Activated naive CD8-positive, alpha-beta T cell treated with anti-CD3 and anti-CD28 coated beads, Interleukin-2, amount 10 ng/mL, durations not matched to agents 7 days and 5 days (primary cell): ENCODE measurements at places on chromosomes 2 and 18. TPM values are rescaled to one million over a fixed set of nuclear protein-coding genes. Genes with fewer than 3 reads are reported as not detected.

Gene PPP4R1
- 40.2 TPM for total RNA-seq

Gene ANKRD30B
- total RNA-seq = not detected

Gene LTBP1
- 0.19 TPM for total RNA-seq

Gene DRC1
- not detected for total RNA-seq

Gene TNFRSF11A
- total RNA-seq = 8.0 TPM

Gene VSNL1
- not detected for total RNA-seq

Gene GALNT14
- not detected for total RNA-seq

Gene TUBA3D
- total RNA-seq = not detected

Gene ZNF638
- 101 TPM for total RNA-seq

Gene WDR7
- 43.1 TPM for total RNA-seq

Gene HOXD4
- not detected for total RNA-seq

DNA sequence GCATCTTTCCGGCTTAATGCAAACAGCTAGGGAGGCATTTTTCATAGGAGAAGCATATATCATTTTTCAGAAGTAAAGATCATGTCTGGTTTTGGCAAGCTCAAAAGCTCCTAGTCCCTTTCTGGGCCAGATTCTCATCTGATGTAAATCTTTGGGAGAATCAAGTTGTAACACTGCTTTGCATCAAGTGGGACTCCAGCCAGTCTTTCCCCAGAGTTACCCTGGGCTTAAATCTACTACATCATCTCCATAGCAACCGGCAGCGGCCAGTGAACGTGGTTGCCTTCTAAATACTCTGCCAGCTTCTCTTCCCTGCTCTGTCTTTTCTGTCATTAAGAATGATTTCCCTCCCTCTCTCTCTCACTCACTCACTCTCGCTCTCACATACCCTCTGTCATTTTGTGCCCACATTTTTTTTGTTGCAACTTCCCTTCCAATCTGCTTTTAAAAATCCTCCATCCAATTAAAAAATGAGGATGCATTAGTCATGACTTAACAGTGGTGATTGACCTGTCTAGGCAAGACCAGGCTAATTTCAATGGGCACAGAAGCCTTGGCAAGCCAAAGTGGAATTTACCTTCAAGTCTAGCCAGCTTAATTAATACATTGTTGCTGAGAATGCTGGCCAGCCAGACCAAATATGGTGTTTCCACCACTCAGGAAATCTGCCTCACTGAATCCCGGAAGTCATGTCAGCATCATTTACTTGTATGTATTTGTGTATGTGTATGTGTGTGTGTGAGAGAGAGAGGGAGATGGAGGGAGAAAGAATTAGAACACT lies 93.0 kb downstream of the NRP2 start:
- DNase-seq = no peak

- peak; percentile 46 for DNase-seq
Measured at GRCh38 chr18:58180738-58181353, 136.8 kb downstream of the NEDD4L start.

- no peak for DNase-seq
Measured at GRCh38 chr18:24878289-24878688, 417.9 kb downstream of the HRH4 start.

- DNase-seq = no peak
Measured at GRCh38 chr2:193907561-193907960, 1712.8 kb upstream of the TMEFF2 start.

- no peak for DNase-seq
Measured at GRCh38 chr2:201191132-201191875, 8.4 kb downstream of the CASP10 start.

DNA sequence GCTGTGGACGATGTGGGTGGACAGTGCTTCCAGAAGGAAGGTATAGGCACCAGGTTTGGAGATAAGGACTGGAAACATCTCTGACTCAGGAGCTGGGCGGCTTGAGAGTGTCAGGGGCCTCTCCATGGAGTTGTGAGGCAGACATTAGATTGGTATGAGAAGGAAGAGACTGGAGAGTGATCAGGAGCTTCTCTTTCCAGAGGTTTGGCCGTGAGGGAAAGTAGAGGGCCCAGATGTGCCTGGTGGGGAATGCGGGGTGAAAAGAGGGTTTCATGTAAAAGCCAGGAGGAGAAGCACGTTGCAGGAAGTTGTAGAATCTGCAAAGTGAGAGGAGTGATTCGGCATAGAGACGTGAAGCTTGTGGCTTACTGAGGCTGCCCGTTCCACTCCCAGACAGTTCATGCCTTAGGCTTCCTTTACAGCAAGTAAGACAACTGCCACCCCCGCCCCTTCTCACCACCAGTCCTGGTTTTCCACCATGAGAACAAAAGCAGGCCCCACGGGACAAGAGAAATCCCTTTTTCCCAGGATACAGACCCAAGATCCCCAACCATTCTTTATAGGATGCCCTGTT lies 166.3 kb upstream of the HDAC4 start:
- no peak for DNase-seq

DNA sequence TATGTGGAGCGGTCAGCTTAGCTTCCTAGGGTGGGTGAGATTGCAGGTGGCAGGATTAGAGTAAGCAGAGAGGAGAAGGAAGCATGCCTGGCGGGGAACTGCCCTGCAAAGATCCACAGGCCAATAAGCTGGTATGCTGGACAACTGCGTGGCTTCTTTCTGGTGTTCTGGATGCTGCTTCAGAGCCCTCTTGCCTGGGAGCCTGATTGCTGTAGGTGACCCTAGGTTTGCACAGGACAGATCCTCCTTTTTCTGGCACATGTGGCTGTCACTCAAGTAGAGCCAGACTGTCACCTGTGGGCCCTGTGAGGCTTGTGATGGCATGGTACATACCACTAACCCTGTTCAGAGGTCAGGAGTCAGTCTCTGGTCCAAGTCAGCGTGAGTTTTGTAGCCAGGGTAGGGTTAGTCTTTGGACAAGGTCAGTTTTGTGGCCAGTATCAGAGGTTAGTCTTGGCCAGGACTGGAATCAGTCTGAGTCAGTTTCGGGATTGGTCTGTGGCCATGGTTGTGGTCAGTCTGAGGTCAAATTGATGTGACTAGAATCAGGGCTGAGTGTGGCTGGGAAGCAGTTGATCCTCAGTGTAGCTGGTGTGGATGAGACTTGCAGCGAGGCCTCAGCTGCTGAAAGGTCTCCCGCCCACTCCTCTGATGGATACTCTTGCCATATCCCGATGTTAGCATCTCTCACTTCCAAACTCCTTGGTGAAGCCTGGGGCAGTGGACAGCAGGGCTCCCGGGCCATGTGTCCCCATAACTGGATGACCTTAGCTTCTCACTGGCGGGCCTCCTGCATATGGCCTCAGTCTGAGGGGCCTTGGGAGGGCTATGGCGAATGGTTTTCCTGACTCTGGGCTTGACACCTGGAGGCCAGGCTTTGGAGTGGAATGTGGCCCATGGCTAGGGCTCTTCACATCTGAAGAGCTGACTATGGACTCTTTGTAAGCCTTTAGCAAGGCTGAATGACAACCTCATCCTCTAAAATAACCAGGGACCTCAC lies 260.5 kb downstream of the DYSF start:
- no peak for DNase-seq

GRCh38 chr18:47815486-47816270 lies 114.8 kb downstream of the SMAD2 start:
- DNase-seq = no peak

GRCh38 chr2:157336137-157337010 lies 10.8 kb upstream of the ERMN start:
- no peak for DNase-seq

- DNase-seq = no peak
Measured at GRCh38 chr2:43576981-43577892, 18.6 kb downstream of the THADA start.

- no peak for DNase-seq
Measured at GRCh38 chr2:121872651-121873050, 117.2 kb downstream of the TSN start.

GRCh38 chr18:67813380-67814028 lies 297.0 kb upstream of the DSEL start:
- DNase-seq = no peak

DNA sequence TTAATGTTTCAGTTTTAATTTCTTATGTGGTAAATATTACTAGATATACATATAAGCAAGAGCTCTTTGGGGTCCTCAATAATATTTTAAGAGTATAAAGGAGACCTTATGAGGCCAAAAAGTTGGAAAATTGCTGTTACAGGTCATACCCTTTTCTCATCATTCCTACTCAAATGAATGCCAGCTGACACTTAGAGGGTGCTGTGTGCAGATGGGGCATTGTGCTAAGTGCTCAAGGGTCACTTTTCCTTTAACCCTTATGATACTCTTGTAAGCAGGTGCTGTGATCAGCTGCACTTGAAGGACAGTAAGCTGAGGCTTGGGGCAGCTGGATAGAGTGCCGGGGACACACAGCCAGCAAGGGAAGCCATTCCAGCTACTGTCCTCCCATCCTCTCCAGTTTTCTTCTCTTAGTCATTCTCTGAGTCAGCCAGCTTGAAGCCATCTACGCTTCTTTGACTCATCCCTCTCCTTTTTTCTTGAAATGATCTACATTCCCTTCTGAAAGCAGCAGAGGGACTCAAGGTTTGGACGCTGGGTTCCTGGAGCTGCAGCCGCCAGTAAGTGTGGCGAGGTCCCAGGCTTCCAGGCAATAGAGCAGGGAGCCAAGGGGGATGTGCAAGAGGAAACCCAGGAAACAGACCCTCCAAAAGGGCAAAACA lies 42.0 kb upstream of the CREB1 start:
- DNase-seq = no peak

- no peak for DNase-seq
Measured at GRCh38 chr18:33560686-33561370, 17.2 kb upstream of the ASXL3 start.

GRCh38 chr2:106098081-106098480 lies 96.0 kb downstream of the UXS1 start:
- no peak for DNase-seq
